KBM-7 (cell line): ENCODE measurements at places on chromosomes 1 and 21.

GRCh38 chr1:15261155-15262002 lies 14.4 kb downstream of the FHAD1 start:
- peak; percentile 89 for DNase-seq

- DNase-seq: no peak
Observed at GRCh38 chr1:44442791-44443190, 37.7 kb downstream of the RNF220 start.

DNA sequence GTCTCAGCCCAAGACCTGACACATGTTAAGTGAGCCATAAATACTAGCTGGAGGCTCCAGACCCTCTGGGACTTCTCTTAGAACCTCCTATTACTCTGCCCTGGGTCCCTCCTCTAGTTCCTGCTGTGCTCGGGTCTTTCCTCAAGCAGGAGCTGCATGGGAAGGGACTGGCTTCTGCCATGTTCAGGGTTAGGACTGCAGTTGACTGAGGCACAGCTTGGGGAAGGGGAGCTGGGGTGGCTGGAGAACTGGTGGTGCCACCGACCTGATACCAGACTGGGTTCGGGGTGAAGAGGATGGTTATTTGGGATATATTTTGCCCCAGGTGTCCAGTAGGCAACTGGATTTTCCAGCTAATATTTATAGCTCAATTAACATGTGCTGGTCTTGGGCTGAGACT lies 15.7 kb downstream of the HYI start:
- no peak for DNase-seq

DNA sequence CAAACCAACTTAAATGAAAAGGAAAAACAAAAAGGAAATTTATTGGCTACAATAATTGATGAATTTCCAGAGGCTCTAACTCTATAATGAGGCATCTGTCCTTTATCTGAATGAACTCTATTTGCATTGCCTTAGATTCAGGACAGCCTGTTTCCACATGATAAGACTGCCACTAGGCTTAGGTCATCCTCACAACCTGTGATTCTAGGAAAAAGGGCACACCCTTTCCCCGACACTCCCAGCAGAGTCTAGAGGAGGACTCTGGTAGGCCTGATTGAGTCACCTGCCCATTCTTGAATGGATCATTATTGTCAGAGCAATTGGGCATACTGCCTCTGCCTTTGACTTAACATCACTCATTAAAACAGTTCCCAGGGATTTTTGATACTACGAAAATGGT lies 262.8 kb downstream of the TPR start:
- DNase-seq: no peak

- DNase-seq: no peak
Observed at GRCh38 chr1:47887060-47887459, 110.1 kb downstream of the TRABD2B start.

DNA sequence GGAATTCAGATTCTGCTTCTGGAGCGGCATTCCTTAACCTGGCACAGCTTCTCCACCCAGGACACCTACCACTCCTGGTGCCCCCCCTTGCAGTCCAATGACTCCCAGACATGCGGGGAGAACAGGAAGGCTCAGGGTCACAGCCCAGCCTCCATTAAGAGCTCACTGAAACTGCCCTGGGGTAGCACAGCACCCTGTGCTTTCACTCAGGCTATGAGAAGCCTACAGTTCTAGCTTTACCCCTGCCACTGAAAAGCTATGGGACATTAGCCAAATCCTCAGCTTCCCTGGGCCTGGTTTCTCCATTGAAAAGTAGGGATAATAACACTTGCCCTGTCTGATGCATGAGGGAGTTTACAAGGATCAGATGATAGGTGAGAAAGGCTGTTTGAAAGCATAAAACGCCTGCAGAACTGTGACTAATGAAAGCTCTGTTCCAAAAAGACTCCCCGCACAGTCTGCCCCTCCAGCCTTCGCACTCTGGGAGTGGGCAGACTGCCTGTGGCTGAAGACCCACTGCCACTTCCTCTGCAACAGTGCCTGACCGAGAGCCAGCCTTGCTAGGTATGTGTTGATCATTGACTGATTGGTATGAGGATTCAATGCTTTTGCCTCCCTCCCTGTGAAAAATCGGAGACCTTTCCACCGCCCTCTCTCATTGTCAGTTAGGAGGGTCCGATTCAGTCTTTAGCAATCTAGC lies 2.7 kb upstream of the CLDN19 start:
- no peak for DNase-seq

DNA sequence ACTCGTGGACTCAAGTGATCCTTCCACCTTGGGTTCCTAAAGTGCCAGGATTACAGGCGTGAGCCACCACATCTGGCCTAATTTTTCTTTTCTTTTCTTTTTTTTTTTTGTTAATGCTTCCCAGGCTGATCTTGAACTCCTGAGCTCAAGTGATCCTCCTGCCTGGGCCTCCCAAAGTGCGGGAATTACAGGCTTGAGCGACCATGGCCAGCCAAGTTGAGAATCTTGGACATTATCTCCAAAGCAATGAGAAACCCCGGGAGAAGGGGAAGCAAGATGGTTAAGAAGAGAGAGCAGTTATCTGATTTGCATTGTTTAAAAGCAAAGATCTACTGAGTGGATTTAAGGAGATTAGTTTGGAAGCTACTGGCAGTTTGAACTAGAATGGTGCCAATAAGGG lies 9.1 kb downstream of the HIPK1 start:
- no peak for DNase-seq

GRCh38 chr1:244239261-244239770 lies 188.2 kb downstream of the ZBTB18 start:
- DNase-seq: peak; percentile 61

DNA sequence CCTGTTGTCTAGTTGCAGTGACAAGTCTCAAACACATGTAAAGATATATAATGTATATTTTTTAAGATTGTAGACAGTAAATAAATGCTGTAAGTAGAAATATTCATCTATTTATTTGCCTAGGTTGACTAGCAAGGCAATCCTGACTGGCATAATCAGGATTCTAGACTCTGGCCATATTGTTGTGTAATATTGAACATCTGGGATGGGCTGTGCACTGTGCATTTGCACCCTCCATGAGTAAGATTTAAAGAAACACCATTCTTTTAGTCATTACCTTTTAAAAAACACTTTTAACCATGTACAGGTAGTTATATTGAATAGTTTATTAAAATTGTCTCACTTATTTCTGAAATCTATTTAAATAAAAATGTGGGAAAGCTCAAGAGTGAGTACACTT lies 32.4 kb downstream of the RASAL2 start:
- DNase-seq: no peak

- peak; percentile 47 for DNase-seq
Observed at GRCh38 chr1:59879574-59879973, 47.0 kb downstream of the CYP2J2 start.

DNA sequence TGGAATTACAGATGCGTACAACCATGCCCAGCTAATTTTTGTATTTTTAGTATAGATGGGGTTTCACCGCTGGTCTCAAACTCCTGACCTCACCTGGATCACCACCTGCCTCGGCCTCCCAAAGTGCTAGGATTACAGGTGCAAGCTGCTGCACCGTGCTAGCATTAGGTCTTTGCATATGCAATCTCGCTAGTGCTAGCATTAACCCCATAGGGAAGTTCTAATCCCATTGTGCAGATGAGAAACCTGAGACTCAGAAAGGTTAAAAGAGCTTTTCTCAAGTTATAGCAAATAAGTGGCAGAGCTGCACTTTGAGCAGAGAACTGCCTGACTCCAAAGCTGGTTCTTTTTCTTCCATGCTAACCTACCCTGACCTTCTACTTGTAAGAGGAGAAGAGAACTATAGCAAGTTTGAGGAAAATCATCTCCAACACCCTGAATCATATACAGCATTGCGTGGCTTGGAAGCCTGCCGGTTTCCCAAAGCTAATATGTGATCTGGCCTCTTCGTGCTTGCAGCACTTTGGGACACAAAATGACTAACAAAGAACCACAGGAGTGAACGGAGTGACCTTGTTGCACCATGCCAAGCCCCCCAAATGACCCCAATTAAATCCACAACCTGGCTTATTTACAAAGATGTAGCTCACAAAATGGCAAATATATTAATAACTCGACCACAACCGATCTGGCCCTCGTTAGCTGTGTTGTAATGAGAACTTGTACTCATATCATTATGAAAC lies 185.1 kb downstream of the TM2D1 start:
- DNase-seq: no peak

DNA sequence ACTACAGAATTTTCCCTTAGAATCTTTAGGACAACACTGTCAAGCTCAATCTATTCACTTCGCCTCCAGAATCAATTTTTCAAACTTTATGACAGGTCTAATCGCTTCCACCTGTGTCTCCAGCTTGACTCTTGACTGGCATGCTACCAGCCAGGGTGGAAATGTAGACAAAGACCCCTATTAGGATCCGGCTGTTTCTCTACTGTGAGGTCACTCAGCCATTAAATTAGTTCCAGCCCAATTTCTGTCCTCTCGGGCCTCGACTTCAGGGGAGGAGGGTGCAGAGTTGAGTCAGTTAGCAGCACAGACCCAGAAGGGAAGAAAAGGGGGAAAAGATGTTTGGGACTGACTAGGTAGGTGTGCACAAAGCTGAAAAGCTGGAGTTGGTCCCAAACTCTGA lies 78.5 kb downstream of the HLCS start:
- DNase-seq: no peak

- DNase-seq: no peak
Observed at GRCh38 chr1:221530791-221531190, 211.1 kb downstream of the DUSP10 start.

DNA sequence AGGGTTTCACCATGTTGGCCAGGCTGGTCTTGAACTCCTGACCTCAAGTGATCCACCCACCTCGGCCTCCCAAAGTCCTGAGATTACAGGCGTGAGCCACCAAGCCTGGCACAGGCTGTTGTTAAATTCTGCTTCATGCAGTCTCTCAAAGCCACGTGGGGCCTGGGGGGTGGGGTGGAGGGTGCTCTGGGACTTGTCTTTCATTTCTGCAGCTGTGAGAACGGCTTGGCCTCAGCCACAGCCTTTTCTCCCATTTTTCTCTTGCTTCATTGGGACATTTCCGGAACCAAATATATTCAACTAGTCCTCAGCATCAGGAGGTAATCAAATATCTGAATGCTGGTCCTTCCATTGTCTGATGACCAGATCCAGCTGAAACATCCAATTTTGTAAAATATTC lies 27.6 kb upstream of the KCNE2 start:
- DNase-seq: no peak

DNA sequence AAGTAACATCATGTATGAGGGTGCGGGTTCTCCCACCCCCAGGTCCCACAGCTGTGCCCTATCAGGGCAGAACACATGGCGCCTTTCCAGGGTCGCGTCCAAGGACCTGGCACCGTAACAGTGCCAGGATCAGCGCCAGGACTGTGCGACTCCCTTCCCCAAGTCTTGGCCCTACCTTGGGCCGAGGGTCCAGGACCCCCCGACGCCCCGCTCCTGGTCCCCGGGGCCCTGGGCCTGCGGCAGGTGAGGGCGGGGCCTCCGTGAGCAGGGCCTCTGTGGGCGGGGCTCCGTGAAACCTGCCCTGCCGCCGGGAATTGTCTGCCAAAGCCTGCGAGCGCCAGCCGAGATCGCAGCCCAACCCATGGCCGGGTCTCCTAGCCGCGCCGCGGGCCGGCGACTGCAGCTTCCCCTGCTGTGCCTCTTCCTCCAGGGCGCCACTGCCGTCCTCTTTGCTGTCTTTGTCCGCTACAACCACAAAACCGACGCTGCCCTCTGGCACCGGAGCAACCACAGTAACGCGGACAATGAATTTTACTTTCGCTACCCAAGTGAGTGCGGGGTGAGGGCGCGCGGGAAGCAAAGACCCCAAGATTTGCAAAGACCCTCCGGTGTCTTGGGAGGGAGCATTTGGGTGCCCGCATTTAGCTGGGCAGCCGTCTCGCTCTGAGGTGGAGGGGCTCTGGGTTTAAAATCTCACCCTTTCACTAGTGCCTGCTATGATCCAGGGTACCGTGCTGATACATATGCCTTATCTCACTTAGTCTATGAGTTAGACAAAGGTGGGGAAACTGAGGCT lies at the start of gene RHBG:
Gene RHBG (plus strand): TSS at position 323 of the 796 bp plus-strand sequence. CDS start 39 bp downstream, at position 362.
- DNase-seq: no peak

- peak; percentile 4 for DNase-seq
Observed at GRCh38 chr1:186066411-186066810, 308.6 kb downstream of the TPR start.

GRCh38 chr1:178506177-178506576 lies 6.7 kb upstream of the TEX35 start:
- no peak for DNase-seq

GRCh38 chr1:30538993-30539867 lies 184.2 kb downstream of the MATN1 start:
- no peak for DNase-seq

GRCh38 chr1:197130677-197131304 lies 15.7 kb downstream of the ASPM start:
- no peak for DNase-seq

DNA sequence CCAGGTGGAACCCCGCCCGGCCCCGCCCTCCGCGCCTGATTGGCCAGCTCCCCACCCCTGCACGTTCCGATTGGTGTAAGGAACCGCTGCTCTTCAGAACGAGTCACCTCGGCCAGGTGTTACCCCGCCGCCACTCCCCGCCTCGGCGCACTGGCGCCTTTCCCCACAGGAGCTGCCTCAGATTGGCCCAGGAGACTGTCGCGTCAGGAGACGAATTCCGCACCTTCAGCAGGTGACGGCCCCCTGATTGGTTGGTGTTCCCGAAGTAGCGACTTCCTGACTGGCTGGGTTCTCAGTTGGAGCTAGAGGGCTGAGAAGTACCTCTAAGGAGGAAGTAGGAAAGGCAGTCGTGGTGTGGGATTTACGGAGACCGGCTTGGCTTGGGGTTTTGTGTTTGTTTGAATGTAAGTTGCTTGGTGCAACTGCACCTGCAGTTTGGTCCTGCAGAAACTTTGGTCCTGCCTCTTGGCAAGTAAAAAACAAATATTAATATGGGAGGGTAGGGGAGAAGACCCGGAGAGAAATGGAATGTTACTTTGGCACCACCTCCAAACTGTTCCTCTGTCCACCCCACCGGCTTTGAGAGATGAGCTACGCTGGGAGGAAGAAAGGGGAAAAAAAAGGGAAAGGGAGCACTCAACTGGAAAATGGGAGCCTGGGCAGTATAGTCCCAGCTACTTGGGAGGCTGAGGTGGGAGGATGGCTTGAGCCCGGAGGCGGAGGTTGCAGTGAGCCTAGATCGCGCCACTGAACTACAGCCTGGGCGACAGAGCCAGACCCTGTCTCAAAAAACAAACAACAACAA lies 415 bp upstream of the F11R start:
- peak; percentile 94 for DNase-seq

GRCh38 chr1:206955476-206956451 lies 9.5 kb upstream of the PIGR start:
- DNase-seq: no peak

GRCh38 chr1:160637065-160637464 lies 9.8 kb downstream of the SLAMF1 start:
- DNase-seq: no peak

- peak; percentile 9 for DNase-seq
Observed at GRCh38 chr1:164617377-164618201, 58.6 kb downstream of the PBX1 start.

GRCh38 chr21:32597205-32597604 lies 11.9 kb upstream of the TCP10L start:
- no peak for DNase-seq

- DNase-seq: no peak
Observed at GRCh38 chr1:19061798-19062197, 105.3 kb upstream of the IFFO2 start.

GRCh38 chr1:107254306-107254705 lies 113.5 kb downstream of the NTNG1 start:
- no peak for DNase-seq
